Activated CD4-positive, alpha-beta T cell treated with anti-CD3 and anti-CD28 coated beads, Interleukin-2, Interleukin-4, amounts not matched to agents 100 ng/mL and 50 ng/mL, durations not matched to agents 16 hours and 8 hours (primary cell): ENCODE measurements at places on chromosomes 1 and 21.

- no peak for DNase-seq
Observed at GRCh38 chr21:28018741-28019669, 973.7 kb downstream of the LTN1 start.

DNA sequence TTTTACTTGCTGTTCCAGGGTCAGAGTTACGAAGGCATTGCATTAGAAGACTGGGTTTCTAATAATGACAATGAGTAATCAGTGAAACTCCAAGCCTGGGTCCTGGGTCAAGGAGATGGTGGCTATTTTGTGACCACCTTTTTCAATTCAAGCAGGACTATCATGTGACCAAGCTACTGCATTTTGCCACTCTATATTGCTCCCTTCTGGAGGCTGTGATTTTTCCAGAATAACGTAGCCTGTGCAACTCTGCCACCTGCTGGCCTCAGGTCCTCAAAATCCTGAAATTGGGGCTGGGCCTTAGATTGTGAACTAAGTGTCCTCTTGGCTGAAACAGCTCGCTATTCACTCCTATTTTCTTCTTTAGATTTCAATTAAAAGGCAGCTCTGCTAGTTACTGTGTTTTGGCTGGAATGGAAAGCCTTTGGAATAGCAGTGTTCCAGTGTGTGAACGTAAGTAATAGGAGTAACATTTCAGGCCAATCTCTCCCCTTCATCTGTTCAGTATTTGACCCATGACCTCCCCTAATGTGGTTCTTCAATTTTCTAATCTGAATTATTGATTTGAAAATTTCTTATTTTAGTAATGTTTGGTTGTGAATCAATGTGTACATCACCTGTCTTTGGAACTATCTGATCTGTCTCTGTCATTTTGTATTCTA lies 52.9 kb upstream of the CD46 start:
- peak; percentile 38 for DNase-seq

DNA sequence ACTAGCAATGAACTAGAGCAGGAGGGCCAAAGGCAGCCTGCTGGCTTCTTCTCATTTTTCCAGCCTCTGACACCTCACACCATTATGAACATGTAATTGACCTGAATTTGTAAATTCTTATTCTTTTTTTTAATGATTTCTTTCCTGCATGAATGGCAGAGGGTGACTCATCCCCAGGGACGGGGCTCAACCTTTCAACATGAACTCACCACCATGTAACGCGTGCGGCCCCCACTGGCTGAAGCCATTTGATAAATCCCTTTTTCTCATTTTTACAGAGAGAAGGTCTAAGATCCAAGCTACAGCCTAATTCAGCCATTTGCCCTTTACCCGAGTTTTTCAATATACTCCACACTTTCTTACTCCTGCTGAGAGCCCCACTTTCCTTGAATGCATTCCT lies 9.3 kb upstream of the ETS2 start:
- no peak for DNase-seq

GRCh38 chr1:220999872-221000863 lies 120.9 kb downstream of the HLX start:
- DNase-seq, result no peak

GRCh38 chr1:77355010-77355409 lies 73.2 kb downstream of the AK5 start:
- DNase-seq, result no peak

GRCh38 chr1:94056171-94056570 lies 64.8 kb downstream of the ABCA4 start:
- DNase-seq, result no peak

- no peak for DNase-seq
Observed at GRCh38 chr1:243236604-243237252, 18.4 kb downstream of the CEP170 start.

GRCh38 chr1:12031039-12031980 lies 12.0 kb downstream of the MIIP start:
- peak; percentile 51 for DNase-seq

- DNase-seq, result no peak
Observed at GRCh38 chr1:23210351-23210785, 6.9 kb downstream of the HTR1D start.

DNA sequence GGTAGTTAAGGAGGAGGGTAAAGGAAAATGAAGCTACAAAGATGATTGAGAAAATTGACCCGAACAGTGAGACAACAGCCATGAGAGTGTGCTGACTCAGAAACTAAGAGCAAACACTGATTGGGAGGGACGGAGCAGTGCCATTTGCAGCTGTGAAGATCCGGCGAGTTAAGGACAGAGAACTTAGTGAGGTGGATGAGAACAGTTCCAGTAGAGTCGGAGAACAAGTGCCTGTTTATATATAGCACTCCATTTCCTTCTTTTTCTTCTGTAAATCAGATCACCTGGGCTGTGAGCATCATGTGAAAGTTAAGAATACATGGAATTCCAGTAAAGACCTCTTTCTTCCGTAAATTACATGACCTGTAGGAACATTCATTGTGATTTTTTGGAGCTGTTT lies 145.7 kb downstream of the KCNK2 start:
- no peak for DNase-seq

DNA sequence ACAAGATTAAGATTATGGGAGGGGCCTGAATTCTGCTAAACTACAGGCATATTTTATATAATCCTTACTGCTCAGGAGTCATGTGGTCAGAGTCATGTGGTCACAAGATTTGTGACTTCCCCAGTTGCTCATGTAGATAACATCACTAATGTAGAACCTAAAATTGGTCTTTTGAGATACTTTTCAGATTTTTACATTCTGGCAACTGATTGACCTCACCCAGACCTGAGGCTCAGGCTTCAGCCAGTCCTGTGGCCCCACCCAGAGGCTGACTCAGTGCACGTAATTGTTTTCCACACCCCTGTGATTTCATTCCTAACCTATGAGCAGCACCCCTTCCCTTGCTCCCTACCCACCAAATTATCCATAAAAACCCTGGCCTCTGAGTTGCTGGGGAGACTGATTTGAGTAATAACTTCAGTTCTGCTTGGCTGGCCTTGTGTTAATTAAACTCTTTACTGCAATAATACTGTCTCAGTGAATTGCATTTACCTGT lies 41.7 kb upstream of the ZNF326 start:
- peak; percentile 41 for DNase-seq

DNA sequence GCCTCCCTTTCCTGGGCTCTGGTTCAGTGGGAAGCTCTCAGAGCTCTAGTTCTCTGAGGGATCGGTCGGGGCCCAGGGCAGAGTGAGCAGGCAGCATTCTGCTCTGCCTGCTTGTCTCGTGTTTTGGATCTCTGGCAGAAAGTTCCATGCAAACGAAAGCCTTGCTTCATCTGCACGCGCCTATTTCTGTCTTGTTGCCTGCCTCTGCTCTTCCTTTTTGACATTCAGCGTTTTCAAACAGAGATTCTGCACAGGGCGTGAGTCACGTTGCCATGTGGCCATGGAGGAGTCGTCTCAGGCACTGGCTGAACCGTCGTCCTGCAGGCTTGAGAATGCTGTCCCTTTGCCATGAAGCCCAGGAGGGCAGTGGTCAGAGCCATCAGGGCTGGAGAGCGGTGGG lies 20.3 kb downstream of the AJAP1 start:
- DNase-seq, result no peak

DNA sequence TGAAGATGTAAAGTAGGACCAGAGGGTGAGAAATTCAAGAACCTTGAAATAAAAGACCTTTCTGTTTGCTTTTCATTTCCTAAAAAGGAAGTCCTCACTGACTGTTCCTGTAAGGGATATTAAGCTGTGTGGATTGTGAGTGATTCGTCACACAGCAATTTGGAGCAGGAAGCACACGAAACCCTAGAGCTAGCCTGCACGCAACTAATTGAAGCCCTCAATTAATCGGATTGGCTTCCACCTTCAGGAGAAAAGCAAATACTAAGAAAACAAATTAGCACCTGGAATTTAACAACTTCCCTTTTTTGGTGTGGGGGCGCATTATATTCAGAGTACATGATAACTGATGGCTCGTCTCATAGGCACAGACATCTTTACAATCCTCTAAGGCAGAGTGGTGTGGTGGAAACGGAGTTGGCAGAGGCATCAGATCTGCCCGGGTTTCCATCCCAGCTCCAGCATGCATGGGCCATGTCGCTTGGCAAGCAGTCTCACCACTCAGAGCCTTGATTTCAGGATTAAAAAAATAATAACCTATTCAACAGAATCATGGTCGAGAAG lies 95.2 kb downstream of the KCNJ15 start:
- DNase-seq, result no peak

DNA sequence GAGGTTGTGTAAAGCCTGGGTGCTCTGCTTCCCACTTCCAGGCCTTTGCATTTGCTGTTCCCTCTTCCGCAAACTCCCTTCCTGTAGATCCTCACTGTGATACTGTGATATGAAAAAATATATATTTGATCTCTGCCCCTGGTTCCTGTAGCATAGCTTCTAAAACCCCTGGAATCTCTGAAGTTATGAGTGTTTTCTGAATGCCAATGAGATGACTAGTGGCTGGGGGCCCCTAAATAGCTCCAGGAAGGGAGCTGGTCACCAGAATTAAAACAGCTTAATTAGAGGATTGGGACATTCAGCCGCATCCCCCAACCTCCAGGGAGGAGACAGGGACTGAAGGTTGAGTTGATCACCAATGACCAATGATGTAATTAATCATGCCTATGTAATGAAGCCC lies 21.9 kb downstream of the DUSP10 start:
- DNase-seq, result no peak

DNA sequence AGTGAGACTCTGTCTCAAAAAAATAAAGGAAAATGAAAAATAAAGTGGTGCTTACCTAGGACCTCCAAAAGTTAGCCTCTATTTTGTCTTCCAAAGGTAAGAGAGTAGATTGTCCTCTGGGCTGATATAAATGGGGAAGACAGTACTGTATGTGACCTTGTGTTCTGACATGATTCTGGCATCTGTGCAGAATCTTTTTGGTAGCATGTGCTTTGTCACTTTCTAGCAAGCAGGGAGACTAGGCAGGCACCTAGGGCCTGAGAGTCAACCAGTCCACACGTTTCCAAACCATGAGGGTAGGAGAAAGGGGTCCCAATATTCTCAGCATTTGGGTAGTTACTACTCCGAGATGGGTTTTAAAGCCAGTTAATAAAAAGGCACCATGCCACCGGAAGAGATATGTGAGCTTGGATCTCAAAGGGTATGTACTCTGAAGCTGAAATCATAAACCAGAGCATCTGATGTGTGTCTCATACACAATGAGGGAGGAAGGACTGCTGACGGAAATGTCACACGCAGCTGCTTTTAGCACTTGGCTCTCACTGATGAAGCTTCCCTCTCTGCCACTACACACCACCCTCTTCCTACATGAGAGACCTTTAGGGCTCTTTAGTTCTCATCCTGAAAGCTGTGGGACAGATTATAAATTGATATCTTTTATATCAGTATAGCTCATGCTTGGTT lies 27.0 kb upstream of the SLC16A1 start:
- DNase-seq, result no peak

- no peak for DNase-seq
Observed at GRCh38 chr1:6730473-6730872, 28.9 kb upstream of the DNAJC11 start.

- peak; percentile 18 for DNase-seq
Observed at GRCh38 chr1:73998348-73998959, 199.5 kb downstream of the LRRIQ3 start.

- DNase-seq, result no peak
Observed at GRCh38 chr1:4854367-4854766, 200.0 kb downstream of the AJAP1 start.

- DNase-seq, result no peak
Observed at GRCh38 chr1:154962156-154962749, 671 bp upstream of the PYGO2 start.

GRCh38 chr1:195970209-195970608 lies 638.0 kb downstream of the KCNT2 start:
- no peak for DNase-seq

DNA sequence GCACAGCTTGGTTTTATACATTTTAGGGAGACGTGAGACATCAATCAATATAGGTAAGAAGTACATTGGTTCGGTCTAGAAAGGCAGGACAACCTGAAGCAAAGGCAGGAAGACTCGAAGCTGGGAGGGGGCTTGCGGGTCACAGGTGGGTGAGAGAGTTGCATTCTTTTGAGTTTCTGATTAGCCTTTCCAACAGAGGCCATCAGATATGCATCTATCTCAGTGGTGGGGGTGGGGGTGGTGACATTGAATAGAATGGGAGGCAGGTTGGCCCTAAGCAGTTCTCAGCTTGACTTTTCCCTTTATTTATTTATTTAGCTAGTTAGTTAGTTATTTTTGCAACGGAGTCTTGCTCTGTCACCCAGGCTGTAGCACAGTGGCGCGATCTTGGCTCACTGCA lies 85.6 kb downstream of the WDR4 start:
- no peak for DNase-seq

- DNase-seq, result no peak
Observed at GRCh38 chr1:16396591-16396990, 29.5 kb downstream of the SZRD1 start.

- DNase-seq, result no peak
Observed at GRCh38 chr21:31576428-31576827, 83.1 kb upstream of the SOD1 start.

DNA sequence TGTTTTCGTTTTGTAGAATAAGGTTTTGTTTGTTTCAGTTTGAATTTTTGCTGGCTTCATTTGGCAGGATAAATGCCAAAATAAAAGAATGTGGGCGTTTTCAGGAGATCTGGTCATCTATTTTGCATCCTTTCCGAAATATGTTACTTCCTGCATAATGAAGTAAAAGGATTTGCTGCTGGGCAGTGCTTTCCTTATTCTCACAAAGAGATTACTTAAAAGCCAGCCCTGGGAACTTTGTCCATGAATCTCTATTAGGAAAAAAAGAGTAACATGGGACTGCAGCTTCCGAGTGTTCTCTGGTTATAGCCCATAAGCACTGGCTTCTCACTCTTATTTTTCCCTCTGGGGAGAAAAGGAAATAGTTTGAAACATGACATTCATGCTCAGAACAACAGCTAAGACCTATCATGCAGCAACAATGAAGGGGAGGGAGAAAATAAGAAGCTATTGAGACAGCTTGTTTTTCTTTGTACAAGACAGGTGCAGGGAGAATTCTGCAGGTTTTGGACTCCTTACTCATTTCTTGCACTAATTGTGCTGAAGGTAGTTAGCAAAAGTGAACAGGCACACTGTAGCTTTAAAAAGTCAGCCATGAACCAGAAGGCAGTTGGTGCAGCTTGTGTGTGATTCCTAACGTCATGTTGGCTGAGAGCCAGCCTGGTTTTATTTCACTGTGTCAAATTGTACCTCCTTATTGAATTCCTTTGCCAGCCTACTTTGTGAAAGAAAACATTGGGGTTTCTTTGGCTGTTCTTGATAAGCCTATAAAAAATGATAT lies at the start of gene SAMD13:
TSS of gene SAMD13 (plus strand) at position 705 of the 781 bp plus-strand sequence. CDS start 1,527 bp downstream, outside the sequence.
- DNase-seq, result peak; percentile 33

GRCh38 chr1:42259739-42260064 lies 75.3 kb downstream of the FOXJ3 start:
- DNase-seq, result no peak

DNA sequence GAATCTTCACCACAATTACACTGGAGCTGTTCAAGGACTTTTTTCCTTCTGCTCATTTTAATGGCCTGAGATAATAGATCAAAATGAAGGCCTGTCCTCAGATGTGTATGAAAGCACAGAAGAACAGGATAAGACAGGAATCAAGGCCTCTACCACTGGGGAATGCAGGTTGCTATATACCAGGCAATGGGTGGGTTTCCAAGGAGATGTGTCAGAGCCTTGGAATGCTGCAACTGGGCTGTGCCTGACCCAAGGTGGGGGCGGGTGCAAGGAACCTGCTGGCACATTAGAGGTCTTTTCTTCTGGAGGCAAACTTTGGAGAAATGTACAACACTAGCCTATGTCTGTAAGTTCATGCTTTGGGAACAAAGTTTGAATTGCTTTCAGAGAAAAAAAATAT lies 21.7 kb upstream of the LAMC2 start:
- DNase-seq, result no peak

- DNase-seq, result no peak
Observed at GRCh38 chr21:28675331-28676041, 317.2 kb downstream of the LTN1 start.

GRCh38 chr1:106980121-106980520 lies 76.4 kb upstream of the PRMT6 start:
- DNase-seq, result no peak
